ENCODE measurements at places on chromosomes 12 and 14. TPM values are rescaled to one million over a fixed set of nuclear protein-coding genes. Genes with fewer than 3 reads are reported as not detected.
A peak's percentile ranks its signal among the peaks of the same experiment; 100 is the strongest.

ACACB gene
- 14.7 TPM for total RNA-seq

CLEC6A gene
- total RNA-seq = not detected

NR1H4 gene
- not detected for total RNA-seq

TAS2R30 gene
- 16.4 TPM for total RNA-seq

NOS1 gene
- not detected for total RNA-seq

P2RX2 gene
- total RNA-seq = not detected

MSI1 gene
- not detected for total RNA-seq

KRT71 gene
- not detected for total RNA-seq

MGP gene
- total RNA-seq = 223 TPM

CLEC7A gene
- total RNA-seq = not detected

PCED1B gene
- 0.27 TPM for total RNA-seq

GRCh38 chr12:28443337-28443736 lies 253.1 kb downstream of the CCDC91 start:
- no peak for DNase-seq

DNA sequence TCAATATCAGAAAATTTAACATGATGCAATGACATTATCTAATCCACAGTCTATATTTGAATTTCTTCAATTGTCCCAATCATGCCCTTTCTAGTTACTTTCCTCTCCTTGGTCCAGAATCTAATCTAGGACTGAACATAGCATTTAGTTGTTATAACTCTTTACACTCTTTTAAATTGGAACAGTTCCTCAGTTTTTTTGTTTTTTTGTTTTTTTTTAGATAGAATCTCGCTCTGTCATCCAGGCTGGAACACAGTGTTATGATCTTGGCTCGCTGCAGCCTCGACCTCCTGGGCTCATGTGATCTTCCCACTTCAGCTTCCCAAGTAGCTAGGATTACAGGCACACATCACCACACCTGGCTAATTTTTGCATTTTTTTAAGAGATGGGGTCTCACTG lies 63.1 kb downstream of the RERG start:
- DNase-seq = no peak

DNA sequence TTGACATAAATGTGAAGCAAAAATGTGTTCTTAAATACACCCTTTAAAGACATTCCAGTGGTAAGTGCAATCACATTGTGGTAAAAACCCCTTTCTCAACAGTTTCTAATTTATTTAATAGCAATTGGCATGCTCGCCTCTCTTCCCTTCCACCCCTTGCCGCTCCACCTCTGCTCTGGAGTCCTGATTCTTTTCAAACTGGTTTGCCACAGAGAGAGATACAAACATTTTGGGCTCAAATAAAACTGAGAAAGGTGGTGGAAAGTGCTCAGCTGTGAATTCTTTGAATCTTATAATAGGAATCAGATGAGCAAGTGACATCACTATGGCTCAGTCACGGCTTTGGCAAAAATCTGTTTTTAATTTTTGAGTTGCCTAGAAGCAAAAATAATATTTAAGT lies 993.9 kb downstream of the GALC start:
- DNase-seq = peak; percentile 53

DNA sequence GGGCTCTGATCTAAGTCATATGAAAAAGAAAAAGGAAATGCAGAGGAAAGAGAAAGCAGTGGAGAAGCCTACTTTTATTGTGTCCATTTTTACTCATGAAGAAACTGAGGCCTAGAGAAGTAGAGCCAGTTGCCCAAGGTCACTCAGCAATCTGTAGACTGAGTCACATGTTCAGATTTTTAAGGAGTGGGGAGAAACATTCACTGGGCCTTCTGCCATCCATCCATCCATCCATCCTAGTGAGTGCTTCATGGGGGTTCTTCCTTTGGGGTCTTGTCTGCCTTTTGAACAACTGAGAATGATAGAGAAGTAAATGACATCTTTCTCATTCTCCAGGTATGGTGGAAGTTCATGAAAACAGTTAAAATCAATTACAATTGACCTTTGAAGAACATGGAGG lies 233.6 kb upstream of the SRRM4 start:
- DNase-seq = no peak

DNA sequence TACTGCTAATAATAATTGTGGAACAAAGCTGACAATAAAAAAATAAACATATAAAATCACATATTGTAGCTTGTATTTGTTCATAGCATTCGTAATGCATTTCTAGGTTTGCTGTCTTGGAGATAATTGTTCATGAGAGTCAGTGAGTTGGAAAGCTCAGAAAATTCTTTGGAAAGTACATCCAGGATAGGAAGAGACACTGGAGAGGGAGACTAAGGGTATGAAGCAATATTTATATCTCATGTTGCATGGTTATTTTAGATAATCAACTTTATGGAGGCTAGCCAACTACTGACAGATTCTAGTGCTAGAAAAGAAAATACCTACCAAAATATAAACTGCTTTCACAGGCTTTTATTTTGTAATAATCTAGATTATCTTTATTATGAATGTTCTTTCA lies 1095.2 kb downstream of the FSCB start:
- DNase-seq = no peak

DNA sequence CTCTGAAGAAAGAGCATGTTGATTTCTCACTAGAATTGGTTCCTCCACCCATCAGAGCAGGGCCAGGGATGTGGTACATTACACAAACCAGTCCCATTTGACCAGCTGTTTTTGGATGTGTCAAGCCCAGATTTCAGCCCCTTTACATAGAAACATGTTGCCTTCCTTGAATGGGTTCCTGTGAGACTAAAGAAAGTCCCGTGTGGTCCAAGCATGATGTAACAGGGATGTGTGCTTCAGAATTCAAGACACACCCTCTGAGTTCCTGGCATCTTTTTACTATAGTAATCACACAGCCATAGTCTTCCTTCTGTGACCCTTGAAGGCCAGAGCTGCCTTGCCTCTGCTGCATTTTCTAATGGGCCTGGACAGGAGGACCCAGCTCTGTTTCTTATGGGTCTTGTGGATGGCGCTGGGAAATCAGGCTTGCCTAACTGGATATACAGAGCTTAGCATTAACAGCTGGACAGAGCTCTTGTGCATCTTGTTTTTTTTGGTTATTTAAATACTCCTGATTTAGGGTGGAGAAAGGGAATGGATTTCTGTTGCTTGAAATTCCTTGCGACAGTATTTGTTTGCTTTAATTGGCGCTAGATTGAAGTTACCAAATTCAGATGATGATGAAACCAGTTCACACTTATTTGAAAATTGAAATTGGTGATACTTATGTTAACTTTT lies 341.0 kb downstream of the ZFP36L1 start:
- DNase-seq = peak; percentile 96

GRCh38 chr12:27915021-27915420 lies 57.5 kb downstream of the PTHLH start:
- no peak for DNase-seq

DNA sequence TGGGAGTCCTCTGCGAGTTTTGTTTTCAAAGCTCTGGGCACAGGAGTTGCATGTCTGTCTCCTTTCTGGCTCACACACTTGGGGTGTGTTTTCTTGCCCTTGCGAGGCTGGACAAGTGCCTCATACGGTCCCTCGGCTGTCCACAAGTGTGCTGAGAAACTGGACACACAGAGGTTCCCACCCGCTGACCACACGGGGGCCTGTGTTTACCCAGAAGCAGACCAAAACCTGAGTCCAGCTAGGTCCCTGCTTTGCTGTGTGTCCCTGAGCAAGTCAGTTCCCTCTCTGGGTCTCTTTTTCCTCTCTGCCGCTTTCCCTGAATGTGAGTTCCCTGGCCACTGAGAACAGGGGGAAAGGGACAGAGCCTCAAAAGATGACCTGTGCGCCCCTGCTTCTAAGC lies 678 bp upstream of the OAS2 start:
- no peak for DNase-seq

DNA sequence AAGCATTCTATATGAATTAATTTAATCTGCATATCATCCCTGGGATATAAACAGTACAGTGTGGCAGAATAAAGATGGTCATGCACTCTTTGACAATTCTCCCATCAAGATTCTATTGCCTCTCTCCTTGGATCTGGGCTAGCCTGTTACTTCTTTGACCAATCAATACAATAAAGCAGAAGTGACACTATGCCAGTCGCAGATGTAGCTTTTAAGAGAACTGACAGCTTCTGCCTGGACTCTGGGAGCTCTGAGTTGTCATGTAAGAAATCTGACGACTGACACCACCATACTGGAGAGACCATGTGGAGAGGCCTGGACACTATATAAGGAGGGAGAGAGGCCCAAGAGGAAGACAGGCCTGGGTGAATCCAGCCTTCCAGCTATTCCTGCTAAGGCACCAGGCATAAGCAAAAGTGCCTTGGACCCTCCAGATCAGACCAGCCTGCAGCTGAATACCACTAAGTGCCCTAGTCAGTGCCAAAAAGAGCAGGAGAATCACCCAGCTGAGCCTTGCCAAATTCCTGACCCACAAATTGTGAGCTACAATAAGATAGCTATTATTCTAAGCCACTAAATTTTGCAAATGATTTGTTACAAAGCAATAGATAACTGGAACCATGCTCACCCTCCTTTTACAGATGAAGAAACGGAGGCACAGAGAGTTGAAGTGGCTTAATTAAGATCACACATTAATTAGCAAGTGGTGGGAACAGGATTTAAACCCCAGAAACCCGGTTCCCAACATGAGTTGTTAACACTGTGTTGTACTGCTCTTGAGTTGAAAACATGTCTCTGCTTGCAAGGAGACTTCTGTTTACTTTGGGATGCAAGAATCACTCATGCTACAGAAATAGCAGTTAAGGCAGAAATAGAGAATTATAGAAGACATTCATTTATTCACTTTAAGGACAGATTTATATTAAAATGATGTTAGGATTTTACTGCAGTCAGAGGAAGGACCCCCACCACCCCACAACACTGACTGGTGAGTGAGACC lies 84.6 kb downstream of the RIN3 start:
- no peak for DNase-seq

DNA sequence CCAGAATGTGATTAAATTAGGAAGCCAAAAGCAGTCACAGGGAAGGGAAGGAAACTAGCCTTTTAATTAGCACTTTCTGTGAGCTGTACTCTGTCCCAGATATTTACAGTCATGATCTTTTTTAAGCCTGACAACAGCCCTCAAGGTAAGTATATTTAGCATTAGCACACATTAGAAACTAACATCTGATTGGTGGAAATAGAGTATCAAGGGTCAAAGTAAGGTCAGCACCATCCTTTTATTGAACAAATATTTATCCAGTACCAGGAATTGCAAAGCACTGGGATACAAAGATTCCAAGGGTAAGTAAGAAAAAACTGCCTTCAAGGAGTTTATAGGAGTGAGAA lies 28.2 kb downstream of the RPGRIP1 start:
- no peak for DNase-seq

All from fibroblast of the aortic adventitia (primary cell).